ENCODE measurements at places on chromosomes 16 and 17.

DNA sequence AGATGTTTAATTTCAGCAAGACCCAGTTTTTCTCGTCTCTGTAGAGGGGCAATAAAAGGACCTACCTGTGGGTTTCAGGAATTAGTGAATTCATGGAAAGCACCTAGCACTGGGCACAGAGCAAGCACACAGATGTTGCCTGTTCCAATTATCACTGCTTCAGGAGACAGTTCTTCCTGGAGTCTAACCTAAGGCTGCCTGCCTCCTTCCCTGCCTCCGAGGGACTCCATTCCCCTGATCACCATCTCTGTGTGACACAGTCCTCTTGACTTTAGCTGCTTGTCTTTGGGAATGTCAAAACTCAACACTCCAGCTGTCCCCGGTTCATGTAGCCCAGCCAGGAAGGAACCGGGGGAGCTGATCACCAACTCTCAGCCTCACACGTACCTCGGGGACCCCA is 474.9 kb downstream of the SLC39A11 start:
- no peak for DNase-seq

GRCh38 chr16:57084257-57084770 is 8.1 kb upstream of the CPNE2 start:
- DNase-seq = no peak

- no peak for DNase-seq
Observed at GRCh38 chr17:13030459-13031300, 12.9 kb upstream of the ELAC2 start.

DNA sequence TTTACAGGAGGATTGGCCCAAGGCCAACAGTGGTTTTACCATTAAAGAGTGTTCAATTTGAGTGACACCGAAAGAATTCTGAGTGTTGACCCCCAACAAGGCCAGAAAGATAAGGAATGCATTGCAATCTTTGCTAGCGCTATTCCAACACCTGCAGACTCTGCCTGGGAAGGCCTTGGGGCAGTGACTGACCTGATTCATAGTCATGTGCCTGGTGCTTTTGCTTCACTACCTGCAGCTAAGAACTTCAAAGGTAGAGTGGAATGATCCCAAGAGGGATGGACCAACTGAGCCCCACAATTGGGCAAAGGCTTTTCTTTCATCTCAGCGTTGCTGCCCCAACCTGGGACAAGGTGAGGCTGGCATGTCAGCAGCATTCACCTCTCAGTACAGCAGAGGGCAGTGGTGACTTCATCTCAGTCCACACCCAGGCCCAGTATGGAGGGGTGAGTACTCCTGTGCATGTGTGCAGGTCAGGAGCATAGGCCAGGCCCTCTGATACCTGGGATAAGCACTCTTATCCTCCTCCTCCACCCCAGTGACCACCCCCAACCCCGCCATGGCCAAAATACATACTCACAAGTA is 149.6 kb upstream of the GNAO1 start:
- DNase-seq = no peak

- DNase-seq = no peak
Observed at GRCh38 chr16:15587152-15587825, 55.7 kb downstream of the MARF1 start.

- peak; percentile 27 for DNase-seq
Observed at GRCh38 chr16:50771366-50771765, 29.5 kb downstream of the CYLD start.

GRCh38 chr17:44589316-44590071 is 32.2 kb downstream of the FZD2 start:
- DNase-seq = no peak
